CD4-positive, alpha-beta T cell treated with Interleukin-21 for 1 hour (primary cell): ENCODE measurements at places on chromosomes 16 and 17.

DNA sequence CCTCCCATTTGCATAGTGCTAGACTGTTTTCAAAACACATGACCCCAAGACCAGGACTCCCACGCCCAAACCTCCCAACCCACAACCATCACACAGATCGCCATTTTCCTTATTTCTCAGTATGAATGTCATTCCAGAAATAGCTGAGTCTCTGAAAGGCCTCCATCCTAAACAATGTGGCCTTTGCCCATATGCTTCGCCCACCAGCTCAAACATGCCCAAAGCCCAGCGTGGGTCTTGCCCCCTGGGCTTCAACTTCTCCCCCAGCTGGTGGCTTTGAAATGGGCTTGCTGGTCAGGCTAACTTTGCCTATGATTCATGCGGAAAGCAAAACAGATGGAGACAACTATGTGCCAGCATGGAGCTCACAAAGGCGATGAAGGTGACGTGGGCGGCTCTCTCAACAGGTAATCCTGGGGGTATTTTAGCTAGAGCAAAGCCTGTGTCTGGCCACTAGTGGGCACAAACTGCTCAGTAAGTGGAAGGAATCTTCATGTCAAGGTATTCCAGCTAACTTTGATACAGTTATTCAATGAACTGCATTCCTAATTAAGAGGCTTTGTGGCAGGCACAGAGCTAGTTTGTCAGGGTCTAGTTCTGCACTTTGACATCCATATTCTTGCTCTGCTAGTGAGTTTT, 17.1 kb downstream of the PMP22 start:
- no peak for DNase-seq

- peak; percentile 95 for DNase-seq
Observed at GRCh38 chr17:28318759-28319597, at the start of gene TMEM97. Gene TMEM97, plus strand, starts transcription at chr17:28319200. Its CDS starts 40 bp downstream, at chr17:28319240.

- no peak for DNase-seq
Observed at GRCh38 chr16:67736858-67737257, 17.7 kb upstream of the GFOD2 start.

GRCh38 chr17:14366199-14366598, 65.3 kb downstream of the HS3ST3B1 start:
- no peak for DNase-seq

DNA sequence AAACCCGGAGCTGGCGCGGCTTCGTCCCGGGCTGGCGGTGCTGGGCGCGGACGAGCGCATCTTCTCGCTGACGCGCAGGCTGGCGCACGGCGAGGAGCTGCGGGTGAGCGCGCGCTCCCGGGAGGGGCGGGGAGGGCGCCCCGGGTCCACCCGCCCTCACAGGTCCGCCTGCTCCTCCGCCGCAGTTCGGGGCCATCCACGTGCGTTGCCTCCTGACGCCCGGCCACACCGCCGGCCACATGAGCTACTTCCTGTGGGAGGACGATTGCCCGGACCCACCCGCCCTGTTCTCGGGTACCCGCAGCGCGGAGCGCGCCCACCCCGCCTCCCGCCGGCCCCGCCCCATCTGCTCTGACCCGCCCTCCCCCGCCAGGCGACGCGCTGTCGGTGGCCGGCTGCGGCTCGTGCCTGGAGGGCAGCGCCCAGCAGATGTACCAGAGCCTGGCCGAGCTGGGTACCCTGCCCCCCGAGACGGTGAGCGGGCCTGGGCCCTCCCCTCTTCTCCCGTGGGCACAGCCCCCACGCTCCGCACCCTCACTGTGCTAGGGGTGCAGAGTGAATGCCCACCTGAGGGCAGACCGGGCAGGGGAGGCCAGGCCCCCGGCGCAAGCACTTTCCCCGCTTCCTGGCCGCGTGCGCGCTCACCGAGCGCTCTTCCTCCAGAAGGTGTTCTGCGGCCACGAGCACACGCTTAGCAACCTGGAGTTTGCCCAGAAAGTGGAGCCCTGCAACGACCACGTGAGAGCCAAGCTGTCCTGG, 1.4 kb downstream of the HAGHL start:
- DNase-seq = peak; percentile 79

GRCh38 chr17:14352136-14352535, 51.3 kb downstream of the HS3ST3B1 start:
- no peak for DNase-seq

DNA sequence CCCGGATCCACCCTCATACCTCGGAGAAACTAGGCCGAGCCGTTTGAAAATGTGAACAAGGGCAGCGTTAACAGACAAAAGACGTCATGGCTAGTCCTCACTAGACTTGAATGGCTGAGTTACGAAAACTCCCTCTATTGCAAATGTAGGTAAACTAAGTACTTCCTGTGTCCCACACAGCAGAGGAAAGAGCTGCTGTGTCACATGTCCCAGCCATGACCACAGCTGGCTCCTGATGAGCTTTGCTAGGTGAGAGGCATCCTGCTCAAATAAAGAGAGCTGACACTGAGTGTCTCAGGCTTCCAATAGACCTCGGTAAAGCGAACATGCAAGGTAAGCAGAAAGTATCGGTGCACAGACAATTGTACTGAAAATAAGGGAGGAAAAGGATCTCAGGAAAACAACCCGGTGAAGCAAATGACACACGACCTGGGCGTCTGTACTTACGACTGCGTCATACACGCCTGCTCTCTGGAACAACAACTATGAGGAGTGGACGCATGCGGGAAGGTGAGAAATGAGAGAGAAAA, 26.0 kb downstream of the TMEM204 start:
- DNase-seq = peak; percentile 49

- no peak for DNase-seq
Observed at GRCh38 chr17:17200831-17201230, 5.3 kb downstream of the PLD6 start.

GRCh38 chr16:11163761-11164261, 92.2 kb downstream of the SOCS1 start:
- DNase-seq = no peak

DNA sequence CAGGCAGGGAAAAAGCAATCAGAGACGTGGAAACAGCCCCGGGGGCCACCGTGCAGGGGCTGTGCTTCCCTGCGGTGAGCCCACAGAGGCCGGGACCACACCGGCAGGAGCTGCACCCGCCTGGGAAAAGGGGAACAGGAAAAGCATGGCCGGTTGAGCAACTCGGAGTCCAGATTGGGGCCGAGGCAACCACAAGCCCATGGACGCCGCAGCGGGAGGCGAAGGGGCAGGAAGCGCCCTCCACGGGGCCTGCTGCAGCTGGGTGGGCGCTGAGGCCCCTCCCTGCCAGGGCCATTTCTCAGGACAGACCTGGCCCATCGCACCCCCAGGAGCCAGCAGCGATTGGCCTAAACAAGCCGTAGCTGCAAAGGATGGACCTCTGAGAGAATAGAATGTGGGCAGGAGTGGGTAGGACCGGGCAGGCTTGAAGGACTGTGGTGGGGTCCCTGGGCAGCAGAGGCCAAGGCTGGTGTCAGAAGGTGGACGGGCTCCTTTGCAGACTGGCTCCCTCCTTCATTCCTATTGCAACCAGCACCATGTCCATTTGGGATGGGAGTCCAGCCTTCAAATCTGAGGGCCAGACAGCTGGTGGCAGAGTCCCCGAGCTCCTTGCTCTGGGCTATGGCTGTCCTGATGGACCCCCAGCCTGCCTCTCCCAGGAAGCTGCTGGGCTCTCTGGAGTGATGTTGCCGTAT, 30.4 kb downstream of the COX4I1 start:
- DNase-seq = no peak

GRCh38 chr16:56965149-56966092, 3.7 kb downstream of the CETP start:
- DNase-seq = no peak

DNA sequence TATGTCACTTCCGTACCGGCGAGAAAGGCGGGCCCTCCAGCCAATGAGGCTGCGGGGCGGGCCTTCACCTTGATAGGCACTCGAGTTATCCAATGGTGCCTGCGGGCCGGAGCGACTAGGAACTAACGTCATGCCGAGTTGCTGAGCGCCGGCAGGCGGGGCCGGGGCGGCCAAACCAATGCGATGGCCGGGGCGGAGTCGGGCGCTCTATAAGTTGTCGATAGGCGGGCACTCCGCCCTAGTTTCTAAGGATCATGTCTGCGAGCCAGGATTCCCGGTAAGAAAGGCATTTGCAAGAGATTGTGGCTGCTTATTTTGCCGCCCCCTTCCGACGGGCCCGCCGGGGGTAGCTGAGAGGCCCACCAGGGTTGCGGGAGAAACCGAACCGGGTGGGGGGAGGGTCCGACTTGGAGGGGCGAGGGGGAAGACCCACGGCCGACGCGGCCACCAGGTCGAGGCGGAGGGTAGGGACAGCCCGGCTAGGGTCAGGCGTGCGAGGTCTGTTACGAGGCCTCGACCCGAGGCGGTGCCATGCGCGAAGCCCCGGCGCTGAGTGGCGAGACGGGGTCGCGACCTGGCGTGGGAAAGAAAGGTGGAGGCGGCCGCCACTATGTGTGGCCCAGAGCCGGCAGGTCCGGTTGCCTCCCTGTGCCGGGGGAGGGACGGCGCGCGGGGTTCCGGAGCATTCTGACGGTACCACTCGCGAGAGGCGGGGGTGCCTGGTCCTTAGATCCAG, 6.7 kb upstream of the CD68 start:
- DNase-seq = peak; percentile 100

DNA sequence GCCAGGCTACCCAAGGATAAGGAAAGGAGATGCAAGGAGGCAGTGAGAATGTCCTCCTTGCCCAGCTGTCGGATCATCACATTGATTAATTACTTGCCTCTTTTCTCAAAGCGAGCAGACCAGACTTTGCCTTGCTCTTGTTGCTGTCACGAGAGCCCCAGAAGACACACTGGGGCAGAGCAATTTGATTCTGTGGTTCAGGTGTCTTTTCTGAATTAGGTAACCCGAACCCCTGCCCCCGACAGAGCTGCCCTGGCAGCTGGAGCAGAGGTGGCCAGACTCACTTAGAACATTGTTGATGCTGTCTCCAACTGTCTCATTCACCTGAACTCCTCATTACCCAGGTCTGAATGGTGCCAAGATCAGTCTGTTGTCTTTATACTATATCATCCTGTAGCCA, 34.3 kb downstream of the VAT1L start:
- DNase-seq = no peak

DNA sequence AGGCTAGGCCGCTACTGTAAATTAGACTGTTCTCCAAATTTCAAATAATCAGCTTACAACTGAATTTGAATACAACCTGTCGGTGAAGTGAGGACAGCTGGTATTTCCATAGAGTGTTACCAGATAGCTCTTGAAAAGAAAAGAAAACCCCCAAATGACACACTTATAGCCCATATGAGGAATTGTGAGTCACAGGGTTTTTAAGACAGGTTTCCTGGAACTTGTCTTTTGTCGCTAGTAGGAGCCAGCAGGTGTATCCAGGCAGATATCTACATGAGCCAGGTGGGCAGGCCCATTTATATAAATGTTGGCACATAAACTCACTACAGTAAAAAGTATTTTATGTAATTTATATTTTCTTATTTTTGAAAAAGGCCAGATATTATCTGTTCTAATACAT, 24.0 kb downstream of the TNRC6A start:
- DNase-seq = no peak

GRCh38 chr17:35588196-35588920, 1.2 kb downstream of the AP2B1 start:
- DNase-seq = peak; percentile 19

- peak; percentile 84 for DNase-seq
Observed at GRCh38 chr16:65745-66144, 6.7 kb downstream of the RHBDF1 start.

- no peak for DNase-seq
Observed at GRCh38 chr17:31397256-31397939, 5.9 kb downstream of the RAB11FIP4 start.

DNA sequence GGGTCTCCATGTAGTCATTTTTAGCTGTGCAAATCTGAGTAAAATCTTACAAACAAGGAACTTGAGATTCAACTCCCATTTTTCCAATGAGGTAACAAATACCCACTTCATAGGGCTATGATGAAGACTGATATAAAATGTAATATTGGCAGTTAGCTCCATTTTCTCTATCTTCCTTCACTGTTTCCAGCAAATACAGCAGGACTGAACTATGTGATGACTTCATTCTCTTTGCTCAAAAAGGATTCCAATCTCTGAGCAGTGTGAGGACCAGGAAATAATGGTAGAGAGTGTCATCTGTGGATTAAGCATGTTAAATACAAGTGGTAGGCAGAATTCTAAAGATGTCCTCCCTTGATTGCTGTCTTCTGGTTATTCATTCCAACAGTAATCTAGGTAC, 18.3 kb downstream of the RND2 start:
- DNase-seq = no peak

GRCh38 chr17:81440511-81441244, 45.4 kb downstream of the BAHCC1 start:
- no peak for DNase-seq

- DNase-seq = no peak
Observed at GRCh38 chr17:348692-349425, 3.7 kb downstream of the RPH3AL start.

- peak; percentile 32 for DNase-seq
Observed at GRCh38 chr17:47694581-47695428, 844 bp downstream of the TBKBP1 start.

GRCh38 chr16:86502856-86503748, 7.2 kb upstream of the FOXF1 start:
- DNase-seq = no peak
